ENCODE measurements at places on chromosomes 4 and X.

GRCh38 chr4:37687681-37688080, 1.5 kb upstream of the RELL1 start:
- no peak for DNase-seq

DNA sequence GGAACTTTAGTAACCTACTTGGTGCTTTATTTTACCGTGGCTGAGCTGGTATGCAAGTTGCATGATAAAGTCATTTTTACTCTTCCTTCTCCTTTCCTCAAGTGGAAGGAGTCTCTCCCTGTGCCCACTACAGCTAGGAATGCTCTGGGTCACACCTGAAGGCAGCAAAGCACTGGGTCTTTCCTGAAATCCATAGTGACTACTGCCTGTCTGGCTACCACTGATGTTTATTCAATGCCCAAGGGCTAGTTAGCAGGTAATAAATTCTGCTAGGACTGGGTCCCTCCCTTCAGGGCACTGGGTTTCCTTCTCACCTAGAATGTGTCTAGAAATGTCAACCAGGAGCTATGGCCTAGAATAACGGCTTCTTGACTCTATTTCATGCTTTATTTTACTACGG, 1081.4 kb downstream of the FAT4 start:
- no peak for DNase-seq

GRCh38 chr4:150131581-150132228, 53.5 kb downstream of the DCLK2 start:
- DNase-seq = no peak

GRCh38 chr4:78068481-78068880, 11.4 kb downstream of the FRAS1 start:
- DNase-seq = no peak

- DNase-seq = no peak
These were observed 21.1 kb upstream of the TRIM2 start for GRCh38 chr4:153183146-153183545.

DNA sequence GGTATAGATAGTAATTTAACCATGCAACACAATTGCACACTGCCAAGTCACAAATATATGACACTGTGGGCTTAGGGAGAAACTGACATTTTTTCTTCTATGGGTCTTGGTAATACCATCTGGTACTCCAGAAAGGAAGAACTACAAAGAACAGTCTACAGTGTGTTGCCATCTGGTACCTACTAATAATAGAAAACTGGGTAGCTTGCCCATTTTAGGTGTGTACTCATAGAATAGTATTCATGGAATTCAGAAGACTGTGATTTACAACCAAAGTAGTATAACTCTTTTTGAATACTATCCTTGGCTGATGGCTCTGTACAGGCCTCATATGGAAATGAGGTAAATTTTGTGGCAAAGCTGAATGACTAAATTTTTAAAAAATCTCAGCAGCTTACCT, 132.6 kb upstream of the RPS6KA6 start:
- no peak for DNase-seq

DNA sequence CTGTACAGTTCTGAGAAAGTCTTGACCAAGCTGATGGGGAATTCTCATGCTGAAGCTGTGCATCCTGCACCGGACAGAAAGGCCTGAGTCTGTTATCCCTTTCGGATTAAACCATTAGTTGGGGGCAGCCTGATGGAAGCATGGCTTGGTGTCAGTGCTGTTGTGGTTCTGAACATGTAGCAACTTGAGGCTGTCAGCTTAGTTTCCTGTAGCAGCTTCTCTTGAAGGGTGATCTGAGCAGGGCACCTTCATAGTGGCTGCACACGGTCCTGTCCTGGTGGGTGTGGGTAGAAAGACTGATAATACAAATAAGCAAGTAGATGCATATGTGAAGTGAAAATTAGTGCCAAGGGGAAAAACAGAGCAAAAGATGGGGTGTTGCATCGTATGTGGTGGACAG, 11.7 kb downstream of the KIAA0232 start:
- DNase-seq = no peak

DNA sequence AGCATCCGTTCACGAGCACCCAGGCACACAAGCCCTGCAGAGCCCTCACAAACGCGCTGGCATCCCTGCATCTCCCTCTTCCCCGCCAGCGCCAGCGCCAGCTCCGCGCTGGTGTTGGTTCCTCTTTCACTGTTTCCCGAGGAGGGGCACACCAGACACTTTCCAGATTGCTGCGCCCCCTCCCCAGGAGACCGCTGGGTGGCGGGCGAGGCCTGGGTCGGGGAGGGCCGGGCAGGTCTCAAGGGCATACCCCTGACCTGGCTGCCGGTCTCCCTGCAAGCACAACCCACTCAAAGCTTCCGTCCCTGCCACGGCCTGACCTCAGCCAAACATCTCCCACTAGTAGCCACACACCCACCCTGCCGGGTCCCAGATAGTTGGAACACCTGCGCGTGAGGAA, 2.2 kb upstream of the NKX1-1 start:
- no peak for DNase-seq

- DNase-seq = no peak
These were observed 33.4 kb downstream of the SEPTIN11 start for GRCh38 chr4:76982638-76983584.

- DNase-seq = no peak
These were observed 27.9 kb downstream of the FGF13 start for GRCh38 chrX:138683600-138683999.

DNA sequence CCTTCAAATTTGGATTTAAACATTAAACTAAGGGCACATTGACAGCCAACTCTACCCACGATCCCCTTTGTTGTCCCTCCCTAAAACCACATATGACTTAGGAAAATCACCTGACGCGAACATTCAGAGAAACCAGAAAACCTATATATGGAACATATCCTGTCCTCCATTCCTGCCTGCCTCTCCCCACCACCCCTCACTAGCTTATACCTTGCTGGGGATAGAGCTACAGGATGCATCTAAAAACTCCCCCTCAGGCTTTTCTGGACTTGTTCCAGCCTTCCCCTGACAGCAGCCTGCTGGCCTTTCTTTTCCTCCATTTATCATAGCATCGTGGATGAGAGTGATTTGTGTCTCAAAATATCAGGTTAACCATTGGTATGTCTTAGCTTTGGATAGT, 8.8 kb downstream of the STK26 start:
- no peak for DNase-seq

DNA sequence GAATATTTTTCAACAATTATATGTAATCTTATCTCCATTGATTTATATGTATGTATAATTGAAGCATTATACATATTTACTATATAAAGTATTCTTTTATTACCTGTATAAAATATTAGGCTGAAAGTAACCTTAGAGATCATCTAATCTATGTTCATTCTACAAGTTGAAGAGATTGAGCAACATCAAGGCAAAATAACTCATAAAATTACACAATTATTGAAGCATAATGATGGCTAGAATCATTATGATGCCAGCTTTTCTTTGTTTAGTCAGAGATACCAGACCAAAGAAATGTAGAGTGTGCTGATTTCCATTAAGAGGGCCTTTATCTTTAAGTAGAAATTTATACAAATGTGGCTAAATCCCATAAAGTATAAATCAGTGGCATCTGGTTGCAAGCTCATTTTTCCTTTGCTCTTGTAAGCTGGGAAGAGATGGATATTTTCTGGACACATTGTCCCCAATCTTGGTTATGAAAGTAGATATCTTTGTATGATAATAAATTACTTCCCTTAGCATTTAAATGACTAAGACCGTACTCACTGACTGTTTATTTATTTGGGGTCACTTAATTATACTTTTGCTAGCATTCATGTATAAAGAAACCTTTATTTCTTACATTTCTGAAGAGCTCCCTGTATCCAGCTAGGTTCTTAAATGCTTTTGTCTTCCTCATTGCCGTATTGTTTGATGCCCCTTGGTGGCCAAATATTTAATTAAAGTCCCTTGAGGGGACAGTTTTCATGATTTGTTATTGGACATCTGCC, 339.8 kb downstream of the PCDH7 start:
- no peak for DNase-seq

DNA sequence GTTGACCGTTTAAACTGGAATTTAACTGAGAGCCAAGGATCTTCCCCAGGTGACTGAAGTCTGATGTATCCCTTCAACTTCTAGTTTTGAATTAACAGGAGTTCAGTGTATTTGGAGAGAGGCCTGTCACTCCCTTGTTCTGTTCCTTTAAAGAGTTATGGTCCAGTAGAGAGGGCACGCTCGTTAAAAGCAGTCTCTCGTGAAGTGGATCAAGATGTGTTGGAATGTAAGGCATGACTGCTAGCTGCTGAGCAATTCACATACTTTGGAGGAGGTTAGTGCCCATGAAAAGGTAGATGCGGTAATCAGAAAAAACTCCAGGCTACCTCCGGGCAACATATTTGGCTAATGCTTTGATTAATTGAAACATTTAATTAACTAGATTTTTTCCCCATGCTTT, 65.7 kb downstream of the SHROOM2 start:
- DNase-seq = no peak

- DNase-seq = no peak
These were observed 64.5 kb upstream of the STX18 start for GRCh38 chr4:4606321-4606720.

DNA sequence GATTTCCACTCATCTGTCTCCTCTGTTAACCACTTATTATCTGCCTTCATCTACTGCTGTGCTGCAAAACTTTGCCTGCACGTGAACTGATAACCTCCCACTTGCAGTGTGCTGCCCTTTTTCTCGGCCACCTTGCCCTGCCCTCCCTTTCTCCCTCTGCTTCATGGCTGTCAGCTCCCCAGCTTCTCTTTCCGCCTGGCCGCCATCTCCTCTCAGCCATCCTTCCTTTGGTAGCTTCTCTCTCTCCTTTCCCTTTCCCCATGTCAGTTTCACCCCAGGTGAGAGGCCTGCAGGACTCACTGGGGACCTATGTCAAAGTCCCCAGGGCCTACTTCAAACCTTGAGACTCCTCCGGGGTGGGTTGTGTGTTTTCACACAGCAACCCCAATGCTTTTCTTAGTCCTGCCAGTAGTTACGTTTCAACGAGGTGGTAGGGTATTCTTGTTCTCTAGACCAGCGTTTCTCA, 6.6 kb downstream of the MSL3 start:
- DNase-seq = no peak

DNA sequence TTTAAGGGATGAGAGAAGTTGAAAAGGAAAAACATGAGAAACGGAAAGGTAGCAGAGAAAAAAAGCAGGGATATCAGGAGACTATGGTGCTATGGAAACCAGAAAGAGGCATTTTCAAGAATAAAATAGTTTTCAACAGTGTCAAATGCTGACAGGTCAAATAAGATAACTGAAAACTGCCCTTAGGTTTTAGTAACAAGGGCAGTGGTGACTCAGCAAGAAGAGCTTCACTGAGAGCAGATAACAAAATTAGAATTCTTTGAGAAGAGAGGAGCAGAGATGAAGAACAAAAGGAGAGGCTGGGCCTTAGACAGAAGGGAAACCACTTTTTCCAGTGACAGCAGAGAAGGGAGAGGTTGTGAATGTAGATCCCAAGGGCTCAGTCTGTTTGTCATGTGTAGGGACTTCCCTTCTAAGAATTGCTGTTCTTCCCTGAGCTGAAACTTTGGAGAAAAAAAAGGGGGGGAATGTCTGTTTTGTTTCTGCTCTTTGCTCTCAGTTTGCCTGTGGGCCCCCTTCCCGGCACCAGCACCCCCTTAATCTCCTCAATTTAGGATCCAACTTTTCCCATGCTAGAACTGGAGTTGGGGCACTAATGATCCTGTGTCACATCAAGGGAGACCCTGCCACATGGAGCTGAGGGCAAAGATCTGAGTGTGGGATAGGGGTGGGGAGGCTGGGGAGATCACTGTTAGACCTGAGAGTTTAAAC, 26.8 kb upstream of the MAGEA10 start:
- no peak for DNase-seq

DNA sequence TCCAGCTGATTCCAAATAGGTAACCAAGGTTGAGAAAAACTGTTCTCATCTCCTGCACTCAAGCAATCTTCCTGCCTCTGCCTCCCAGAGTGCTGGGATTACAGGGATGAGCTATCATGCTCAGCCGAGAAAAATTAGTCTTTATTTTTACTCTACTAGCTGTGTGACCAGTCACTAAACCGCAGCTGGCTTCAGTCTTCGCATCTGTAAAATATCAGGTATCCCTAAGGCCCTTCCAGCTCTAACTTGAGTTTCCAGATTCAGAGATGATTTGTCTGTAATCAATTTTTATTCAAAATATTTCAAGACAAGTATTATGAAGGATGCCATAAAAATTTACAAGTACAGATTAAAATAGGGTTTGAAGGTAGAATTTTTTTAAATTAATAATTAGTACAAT, 3.5 kb downstream of the ADH6 start:
- no peak for DNase-seq

DNA sequence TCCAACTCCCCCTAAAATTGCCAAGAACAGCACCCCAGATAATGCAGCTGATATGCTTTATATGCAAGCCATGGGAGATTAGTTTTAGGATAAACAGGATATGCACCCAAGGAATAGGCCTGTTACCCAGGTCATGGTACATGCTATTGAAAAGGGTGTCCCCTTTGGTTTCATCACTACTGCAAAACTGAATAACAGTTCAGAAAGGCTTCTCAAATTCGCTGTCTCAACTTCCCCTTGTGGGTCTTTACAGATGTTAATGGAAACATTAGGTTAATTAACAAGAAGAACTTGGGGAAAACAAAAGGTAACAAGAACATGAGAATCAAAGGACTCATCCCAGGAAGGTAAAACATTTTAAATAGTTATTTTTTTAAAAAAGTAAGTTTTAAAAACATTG, 318.7 kb downstream of the PRR32 start:
- DNase-seq = no peak

DNA sequence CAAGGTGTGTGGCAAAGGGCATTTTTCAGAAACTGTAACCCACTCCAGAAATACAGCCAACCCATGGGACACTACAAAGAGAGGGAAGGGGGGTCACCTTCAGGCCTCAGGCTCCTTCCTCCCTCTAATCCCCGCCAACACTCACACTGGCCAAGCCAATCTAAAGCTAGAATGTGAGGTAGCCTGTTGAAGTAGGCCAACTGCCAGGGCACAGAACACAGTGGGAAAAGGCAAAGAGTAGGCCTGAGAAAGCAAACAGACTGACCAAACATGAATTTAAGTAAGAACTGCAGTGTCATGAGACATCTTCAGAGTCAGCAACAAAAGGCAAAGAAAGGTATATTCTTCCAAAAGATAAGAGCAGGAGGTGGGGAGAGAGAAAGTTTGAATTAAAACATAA, 289.0 kb downstream of the HNRNPD start:
- DNase-seq = no peak

DNA sequence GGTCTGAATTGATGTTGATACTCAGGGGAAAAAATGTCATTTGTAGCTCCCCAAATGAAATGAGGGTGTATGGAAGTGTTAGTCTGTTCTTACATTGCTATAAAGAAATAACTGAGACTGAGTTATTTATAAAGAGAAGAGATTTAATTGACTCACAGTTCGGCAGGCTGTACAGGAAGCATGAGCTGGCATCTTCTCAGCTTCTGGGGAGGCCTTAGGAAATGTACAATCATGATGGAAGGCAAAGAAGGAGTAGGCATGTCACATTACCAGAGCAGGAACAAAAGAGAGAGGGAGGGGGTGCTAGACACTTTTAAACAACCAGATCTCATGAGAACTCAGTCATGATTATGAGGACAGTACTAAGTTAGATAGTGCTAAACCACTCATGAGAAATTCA, 1199.9 kb upstream of the DIAPH2 start:
- no peak for DNase-seq

Measured in activated CD4-positive, alpha-beta T cell treated with anti-CD3 and anti-CD28 coated beads, Interleukin-2, amount 50 U/mL, for 48 hours (primary cell).